ENCODE measurements at places on chromosomes 2 and 18.

- no peak for DNase-seq
These were observed 1061.4 kb downstream of the TSN start for GRCh38 chr2:122816803-122817202.

DNA sequence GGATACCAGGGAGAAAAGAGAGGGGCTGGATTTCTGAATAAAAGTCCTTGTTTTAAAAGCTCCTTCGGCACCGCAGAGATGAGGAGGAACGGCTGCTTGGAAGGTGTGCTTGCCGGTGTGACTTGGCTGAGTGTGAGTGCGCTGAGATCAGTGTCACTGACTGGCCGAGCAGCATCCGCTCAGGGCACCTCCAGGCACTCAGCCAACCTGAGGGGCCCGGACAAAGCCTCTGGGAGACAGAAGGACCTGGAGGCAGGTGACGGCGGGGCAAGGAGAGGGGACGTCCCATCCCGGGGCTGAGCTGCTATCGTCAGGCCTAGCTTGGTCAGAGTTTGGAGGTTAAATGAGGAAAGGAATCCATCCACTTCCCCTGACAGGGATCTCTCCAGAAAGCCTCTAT is 16.8 kb upstream of the ALLC start:
- no peak for DNase-seq

DNA sequence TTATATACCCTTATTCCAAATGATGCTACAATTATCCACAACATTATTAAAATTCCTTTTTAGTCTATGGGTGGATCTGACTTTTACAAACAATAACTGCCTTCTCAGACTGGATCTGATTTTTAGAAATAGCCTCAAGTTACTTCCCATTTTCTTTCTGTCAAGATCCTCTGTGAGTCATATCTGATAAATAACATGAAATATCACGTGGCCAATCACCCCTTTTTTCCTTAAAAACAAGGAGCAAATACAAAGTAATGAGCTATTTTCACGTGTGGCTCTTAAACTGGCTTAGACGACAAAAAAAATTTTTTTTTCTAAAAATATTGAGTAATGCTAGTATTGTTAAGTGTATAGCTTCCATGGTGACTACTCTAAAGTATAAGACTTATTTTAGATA is 6.7 kb downstream of the PELI1 start:
- DNase-seq = peak; percentile 58

DNA sequence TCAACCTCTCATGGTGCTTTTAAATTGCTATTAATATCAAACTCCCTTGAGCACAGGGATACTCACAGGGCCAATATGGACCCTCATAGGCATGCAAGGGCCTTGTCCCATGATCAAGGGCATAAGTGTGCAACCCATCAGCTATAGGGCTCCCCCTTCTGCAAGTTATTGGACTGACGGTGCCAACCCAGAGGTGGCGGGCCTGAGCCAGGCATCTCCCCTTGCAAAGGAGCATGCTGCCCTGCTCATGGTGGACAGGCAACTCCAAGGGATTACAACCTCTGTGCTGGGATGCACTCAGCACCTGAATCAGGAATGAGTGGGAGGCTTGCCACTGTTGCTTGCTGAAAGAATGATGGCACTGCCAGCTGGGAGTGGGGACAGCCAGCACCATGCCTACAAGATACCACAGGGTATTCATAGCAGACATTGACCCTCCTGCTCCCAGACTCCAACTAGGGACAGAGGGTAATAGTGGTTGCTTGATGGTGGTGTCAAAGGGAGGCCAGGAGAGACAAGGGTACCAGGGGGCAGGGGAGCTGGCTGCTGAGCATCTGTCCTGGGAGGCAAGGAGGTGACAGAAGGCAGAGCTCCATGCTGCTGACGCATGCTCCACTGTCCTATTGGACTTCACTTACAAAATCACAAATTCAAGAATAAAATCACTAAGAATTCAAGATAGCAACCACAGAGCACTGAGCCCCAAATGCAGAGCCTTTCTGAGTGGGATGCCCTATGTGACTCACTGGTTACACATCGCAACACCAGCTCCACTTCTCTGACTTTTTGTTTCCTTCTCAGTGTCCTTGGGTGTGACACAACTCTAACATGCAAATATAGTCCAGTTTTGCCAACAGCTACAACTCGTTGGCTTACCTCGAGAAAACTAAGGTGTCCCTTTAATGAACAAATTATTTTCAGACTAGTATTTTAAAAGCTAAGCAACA is 157.1 kb upstream of the CCDC150 start:
- DNase-seq = no peak

GRCh38 chr2:67726416-67726815 is 329.3 kb downstream of the ETAA1 start:
- DNase-seq = no peak

DNA sequence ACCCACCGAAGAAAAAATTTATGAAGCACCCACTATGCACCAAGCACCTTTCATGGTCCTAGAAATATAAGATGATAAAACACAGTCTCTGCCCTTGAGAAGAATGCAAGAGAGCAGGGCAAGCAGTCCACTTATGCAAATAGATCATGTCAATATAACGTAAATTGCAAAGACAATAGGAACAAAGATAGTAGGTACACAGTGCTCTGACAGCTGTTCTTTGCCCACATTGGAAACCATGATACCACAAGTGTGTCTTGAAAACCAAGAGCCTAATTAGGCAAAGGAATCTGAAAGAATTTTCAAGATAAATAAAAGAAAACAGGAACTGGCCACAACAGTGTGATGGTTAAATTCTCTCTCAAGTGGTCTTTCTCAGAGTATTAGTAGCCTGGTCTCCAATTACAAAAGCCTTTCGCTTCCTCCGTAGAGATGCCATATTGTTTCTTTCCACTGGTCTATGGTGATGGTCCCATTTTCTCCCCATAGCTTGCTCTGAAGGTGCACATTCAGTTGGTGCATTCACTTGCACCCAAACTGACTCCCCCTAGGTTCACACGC is 108.5 kb downstream of the VWC2L start:
- no peak for DNase-seq

DNA sequence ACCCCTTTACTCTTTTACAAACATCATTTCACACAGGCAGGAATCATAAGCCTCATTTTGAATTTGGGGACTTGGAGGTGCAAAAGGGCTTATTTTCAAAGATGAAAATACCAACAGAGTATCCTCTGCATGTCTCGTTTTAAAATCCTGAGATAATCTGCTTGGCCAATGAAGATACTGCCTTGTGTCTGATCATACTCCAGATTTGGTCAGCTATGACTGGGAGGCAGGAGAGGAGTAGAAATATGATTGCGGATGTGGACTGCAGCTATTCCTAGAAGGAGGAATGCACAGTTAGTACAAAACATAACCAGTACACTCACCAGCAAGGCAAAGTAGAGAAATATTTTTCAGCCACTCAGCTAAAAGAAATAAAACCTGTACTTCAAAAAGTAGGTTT is 342.3 kb downstream of the RPRM start:
- DNase-seq = no peak

DNA sequence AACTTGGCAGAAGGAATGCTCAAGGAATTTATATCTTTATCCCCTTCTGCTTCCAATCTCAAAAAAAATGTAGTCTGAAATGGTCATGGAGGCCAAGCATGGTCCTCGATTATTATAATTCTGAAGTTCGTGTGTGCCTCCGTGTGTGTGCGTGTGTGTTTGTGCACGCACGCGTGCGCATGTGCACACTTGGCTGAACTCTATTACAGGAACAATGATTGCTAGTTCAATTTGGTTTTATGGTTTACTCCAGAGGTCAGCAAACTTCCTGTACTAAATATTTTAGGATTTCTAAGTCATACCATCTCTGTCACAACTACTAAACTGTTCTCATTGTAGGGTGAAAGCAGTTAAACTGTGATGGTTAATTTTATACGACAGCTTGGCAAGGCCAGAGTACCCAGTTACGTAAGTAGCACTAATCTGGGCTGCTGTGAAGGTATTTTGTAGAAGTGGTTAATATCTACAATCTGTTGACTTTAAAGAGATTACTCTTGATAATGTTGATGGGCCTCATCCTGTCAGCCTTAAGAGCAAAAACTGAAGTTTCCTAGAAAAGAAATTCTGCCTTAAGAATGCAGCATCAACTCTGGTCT is 5.8 kb upstream of the MARCHF7 start:
- no peak for DNase-seq

DNA sequence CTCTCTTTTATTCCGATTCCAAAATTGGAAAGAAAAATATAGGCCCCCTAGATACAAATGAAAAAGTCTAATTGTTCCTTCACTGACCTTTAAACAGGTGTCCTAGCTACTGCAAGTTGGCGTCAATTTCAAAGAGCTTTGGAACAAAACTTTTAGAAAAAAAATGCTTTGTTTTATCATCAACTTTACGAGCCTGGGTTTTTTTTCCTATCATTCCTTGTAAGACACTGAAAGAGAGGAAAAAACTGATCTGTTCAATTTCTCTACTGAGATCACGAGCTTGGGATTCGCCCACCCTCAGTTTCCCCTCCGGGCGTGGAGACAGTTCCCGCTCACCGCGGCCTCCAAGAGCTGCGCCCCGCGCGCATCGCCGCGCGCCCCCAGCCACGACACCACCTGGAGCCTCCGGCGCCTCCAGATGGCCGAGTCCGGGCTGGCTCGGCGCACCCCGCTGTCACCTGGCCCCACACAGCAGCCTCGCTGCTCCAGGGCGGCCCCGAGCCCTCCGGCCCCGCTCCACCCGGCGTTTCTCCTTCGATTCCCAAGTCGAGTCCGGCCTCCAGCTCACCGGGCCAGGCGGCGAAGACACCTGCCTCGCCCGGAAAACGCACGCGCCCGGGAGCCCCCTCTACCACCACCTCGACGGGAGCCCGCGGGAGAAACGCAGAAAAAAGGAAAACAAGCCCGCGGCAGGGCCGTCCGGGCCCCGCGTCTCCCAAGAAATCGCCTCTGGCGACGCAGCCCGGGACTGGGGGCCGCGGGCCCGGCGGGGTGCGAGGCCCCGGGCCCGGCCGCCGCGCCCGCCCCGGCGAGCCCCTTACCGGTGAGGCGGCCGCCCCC is 656 bp downstream of the TBC1D8 start:
- no peak for DNase-seq

GRCh38 chr18:48992133-48992532 is 41.4 kb upstream of the SMAD7 start:
- DNase-seq = no peak

GRCh38 chr2:131835621-131836091 is 308.0 kb downstream of the CCDC74A start:
- no peak for DNase-seq

DNA sequence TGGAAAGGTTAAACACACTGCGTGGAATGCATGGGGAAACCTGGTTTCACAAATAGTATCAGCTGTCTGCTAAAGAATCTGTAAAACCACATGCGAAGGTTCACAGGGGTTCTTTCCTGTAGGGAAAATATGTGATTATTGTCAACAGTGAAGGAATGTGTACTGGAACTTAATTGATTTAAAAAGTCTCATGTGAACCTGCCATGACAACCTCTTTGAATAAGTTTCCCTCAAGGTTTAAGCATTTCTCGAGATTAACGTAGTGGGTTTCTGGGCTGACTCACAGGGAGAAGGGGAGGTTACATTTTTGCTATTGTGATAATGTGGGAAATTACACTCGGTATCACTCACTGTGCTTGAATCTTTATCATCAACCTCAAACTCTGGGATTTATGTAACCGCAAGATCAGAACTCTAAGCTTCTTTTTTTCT is 28.2 kb upstream of the IL1R1 start:
- DNase-seq = no peak

DNA sequence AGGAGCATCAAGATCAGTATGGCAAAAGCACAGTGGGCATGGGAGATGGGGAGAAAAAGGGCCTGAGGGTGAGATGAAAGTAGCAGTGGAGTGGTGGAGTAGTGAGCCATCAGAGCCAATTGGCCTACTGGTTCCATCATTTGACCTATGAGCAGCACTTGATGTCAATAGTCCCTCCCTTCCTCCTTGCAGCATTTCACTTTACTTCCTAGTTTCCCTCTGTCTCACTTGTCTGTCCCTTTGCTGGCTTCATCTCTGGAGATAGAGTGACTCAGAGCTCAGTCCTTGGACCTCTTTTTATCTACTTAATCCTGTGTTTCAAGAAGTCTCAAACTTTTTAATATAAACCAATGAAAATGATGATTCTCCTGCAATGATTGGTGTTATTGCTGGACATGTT is 32.1 kb downstream of the FBXO48 start:
- DNase-seq = peak; percentile 47

DNA sequence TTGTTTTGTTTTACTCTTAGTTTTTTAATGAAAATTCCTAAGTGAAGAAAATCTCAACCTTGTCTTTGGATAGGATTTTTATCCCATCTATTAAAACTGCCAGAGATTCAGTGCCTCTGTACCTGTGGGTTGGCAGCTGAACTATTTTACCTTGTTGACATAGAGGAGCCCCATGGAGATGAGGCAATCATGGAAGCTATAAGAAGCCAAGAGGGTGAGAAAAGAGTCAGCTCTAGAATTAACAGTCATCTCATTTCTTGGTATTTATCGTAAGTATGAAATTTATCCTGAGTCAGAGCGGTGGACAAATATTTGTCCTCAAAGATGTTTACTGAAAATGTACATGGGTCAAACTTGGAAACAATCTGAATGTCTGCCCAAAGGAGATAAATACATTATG is 35.8 kb upstream of the PGAP1 start:
- DNase-seq = no peak

- DNase-seq = no peak
These were observed 40.8 kb upstream of the ROCK2 start for GRCh38 chr2:11385216-11385615.

DNA sequence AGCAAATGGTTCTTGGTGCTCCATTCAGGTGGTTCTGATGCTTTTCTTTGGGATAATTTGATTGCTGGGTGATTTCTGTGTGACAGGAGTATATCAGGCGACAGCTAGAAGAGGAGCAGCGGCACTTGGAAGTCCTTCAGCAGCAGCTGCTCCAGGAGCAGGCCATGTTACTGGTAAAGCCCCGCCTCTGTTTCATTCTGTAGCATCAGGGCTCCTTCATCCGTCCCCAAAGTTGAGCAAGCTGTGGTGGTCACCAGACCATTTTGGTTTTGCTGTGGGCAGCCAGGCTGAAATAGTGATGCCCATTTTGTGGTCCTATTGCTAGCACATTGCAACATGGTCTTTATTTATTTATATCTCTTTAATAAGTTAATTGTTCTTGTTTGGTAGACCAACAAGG is 132.8 kb upstream of the IL1R2 start:
- DNase-seq = no peak

GRCh38 chr18:44673256-44673880 is 7.3 kb upstream of the SETBP1 start:
- no peak for DNase-seq

- no peak for DNase-seq
These were observed 154.0 kb downstream of the LDLRAD4 start for GRCh38 chr18:13372531-13372951.

DNA sequence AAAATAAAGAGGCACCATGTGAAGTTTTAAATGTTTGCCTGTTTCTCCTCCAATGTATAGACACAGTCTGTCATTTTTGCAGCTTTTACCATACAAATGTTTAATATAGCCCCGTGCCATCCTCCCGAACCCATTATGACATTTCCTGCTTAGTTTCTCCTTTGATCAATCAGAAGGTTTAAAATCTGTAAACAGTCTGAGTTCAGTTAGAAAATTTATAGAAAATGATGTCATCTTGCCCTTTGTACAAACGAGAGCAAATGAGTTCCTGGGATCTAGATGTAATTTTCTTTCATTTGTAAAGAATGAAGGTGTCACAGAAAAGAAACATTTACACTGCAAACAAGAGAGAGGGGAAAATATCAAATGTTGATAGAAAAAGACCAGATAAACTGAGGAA is 62.7 kb upstream of the NFU1 start:
- DNase-seq = no peak
